ENCODE measurements at places on chromosomes 1 and 21.

- DNase-seq: no peak
These were observed 121.7 kb downstream of the KCNN3 start for GRCh38 chr1:154748405-154748775.

GRCh38 chr1:59788825-59789224 lies 25.9 kb upstream of the HOOK1 start:
- no peak for DNase-seq

- DNase-seq: no peak
These were observed 5.6 kb upstream of the SLC2A5 start for GRCh38 chr1:9075022-9075421.

- DNase-seq: no peak
These were observed 598.3 kb upstream of the CAMK1G start for GRCh38 chr1:208985231-208985630.

DNA sequence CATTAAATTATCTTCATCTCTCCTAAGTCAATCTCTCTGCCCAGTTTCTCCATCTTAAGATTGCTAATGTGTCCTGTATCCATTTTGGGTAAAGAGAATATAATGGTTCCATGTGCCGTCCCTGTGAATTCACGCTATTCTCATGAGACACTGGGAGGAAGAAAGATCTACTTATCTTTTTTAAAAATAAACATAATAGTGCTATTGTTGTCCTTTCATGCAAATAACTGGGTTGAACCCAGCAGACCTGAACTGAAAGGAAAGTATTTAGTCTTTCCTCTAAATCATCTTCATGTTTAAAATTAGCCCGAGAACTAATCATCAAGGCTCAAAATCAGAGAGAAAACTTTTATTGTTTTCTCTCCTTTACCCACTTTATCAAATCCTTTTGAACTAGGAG lies 22.4 kb downstream of the SLAMF1 start:
- DNase-seq: no peak

DNA sequence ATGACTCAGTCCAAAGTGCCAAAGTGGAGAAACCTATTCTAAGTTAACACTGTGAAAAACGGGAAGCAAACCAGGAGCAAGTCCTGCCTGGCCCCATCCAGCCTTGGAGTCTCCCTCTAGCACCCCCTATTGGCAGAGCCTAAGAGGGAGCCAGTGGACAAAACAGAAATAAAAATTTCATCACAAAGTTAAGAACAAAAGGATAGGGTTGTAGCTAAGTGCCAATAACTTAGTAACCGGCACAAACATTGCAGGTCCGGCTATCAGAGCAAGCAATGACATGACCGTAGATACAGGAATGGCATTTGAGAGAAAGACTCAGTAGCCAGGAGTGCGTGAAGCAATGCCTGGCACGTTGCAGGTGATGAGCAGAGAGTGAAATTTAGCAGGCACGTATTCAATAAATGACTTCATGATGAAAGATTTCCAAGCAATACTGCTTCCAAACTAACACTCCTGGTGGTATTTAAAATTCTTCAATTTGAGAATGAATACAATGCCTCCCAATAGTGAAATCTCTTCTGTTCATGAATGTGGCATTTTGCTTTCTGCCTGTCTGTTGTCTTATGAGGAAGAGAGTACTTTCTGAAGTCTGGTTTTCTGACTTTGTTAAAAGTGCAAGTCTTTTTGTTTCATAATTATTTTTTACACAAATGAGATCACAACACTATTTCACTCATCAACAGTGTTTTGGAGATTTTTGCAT lies 391.0 kb downstream of the OMA1 start:
- no peak for DNase-seq

- DNase-seq: no peak
These were observed 1.4 kb upstream of the B4GALT2 start for GRCh38 chr1:43977376-43978263.

Data from stimulated activated naive CD8-positive, alpha-beta T cell treated with anti-CD3 and anti-CD28 coated beads, Interleukin-15, amount 100 ng/mL, for 72 hours (primary cell).